ENCODE measurements at places on chromosomes 3 and 15.
A peak's percentile ranks its signal among the peaks of the same experiment; 100 is the strongest.

DNA sequence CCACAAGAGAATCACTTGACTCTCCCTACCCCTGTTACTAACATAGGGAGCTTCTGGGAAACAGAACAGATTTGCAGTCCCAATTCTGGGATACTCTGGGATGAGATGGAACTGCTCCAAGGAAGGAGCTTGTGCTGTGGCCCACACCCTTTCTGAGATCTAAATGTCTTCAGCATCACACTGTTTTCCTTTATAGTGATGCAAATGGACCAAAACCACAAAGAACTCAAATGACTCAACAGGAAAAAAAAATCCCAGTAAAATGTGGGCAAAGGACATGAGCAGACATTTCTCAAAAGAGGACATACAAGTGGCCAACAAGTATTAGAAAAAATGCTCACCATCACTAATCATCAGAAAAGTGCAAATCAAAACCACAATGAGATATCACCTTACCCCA is 155.6 kb downstream of the NECTIN3 start:
- DNase-seq = no peak

- no peak for DNase-seq
Observed at GRCh38 chr15:101437209-101437608, 52.3 kb downstream of the PCSK6 start.

GRCh38 chr3:117603097-117603496 is 893.5 kb downstream of the TUSC7 start:
- DNase-seq = no peak

DNA sequence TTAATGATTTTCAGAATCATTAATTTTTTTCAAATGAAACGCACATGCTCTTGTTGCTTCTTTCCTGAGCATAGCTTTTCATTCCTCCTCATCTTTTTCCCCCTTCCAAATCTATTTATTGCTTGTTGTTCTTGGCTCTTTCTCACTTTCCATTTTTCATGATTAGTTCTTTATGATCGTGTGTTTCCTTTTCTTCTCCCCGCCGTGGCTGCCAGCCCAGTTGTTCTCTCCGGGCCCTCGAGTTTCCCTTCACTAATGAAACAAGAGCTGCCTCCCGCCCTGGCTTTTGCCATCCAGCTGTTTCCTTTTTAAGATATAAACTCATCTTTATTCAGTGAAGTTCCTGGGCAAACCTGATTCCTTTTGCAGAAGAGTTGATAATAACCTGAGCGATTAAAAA is 170.2 kb upstream of the NR2F2 start:
- DNase-seq = peak; percentile 23

- DNase-seq = peak; percentile 76
Observed at GRCh38 chr15:40104865-40105516, 3.7 kb downstream of the BMF start.

- DNase-seq = peak; percentile 90
Observed at GRCh38 chr3:193095366-193095765, 145.7 kb upstream of the PLAAT1 start.

DNA sequence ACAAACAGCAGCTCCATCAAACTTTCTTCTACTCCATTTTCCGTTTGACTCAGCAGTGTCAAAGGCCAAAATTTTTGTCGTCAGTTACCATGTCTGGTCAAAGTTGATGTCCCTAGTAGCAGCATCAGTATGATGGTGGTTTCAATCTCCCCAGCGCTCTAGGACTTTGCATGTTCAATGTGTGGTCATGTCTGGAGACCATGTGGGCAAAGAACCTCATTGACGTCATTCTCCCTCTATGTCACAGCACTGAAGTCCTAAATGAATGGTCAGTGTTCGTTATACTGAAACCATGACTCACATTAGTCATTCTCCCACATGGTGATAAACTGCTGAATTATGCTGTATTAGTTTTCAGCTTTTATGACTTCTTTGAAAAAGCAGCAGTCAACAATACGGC is 23.2 kb downstream of the SHC4 start:
- no peak for DNase-seq

GRCh38 chr15:73684581-73685455 is 635 bp downstream of the CD276 start:
- no peak for DNase-seq

GRCh38 chr15:53447742-53448141 is 311.7 kb downstream of the WDR72 start:
- no peak for DNase-seq

GRCh38 chr15:38668898-38669391 is 104.3 kb upstream of the RASGRP1 start:
- no peak for DNase-seq

DNA sequence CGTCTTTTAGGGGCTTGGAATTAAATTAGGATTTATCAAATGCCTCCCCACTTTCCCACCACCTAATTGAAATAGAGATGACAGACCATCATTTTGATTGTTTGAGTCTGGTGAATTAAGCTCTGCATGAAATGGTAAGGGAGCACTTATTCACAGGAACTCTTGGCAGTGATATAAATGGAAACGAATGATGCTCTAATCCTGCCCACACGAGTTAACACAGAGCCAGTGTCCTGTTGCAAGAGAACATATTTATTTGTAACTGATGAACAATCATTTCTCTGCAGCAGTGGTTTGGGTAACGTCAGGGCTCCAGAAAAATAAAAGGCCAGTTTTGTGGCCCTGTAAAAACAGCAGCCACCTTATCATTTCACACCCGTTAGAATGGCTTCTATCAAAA is 163.3 kb downstream of the FEZF2 start:
- DNase-seq = no peak

DNA sequence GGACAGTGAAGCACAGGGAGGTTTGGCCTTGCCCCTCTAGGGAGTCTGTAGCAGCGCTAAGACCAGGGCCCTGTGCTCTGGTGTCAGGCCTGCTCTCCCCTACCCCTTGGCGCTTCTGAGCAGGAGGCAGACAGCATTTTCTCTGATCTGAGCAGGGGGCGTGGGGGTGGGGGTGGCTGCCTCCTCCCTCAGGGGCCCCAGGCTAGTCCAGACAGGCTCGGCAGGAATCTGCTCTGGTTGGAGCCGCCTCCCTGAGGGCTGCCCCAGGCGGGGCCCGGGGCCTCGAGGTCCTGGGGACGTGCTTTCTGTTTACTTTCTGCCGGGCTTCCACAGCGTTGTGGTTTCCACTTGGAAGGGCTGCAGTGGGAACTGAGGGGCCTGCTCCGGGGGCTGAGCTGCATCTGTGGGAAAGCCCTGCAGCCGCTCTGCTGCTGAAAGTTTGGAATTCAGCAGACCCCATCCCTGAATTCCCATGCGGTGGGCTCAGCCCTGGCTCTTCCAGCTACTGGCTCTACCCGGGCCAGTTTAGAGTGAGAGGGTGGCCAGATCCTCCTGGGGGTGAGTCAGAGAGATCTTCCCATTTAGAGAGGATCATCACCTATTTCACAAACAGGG is 105.4 kb downstream of the LINGO1 start:
- no peak for DNase-seq

- no peak for DNase-seq
Observed at GRCh38 chr3:34106379-34106778, 307.9 kb downstream of the PDCD6IP start.

DNA sequence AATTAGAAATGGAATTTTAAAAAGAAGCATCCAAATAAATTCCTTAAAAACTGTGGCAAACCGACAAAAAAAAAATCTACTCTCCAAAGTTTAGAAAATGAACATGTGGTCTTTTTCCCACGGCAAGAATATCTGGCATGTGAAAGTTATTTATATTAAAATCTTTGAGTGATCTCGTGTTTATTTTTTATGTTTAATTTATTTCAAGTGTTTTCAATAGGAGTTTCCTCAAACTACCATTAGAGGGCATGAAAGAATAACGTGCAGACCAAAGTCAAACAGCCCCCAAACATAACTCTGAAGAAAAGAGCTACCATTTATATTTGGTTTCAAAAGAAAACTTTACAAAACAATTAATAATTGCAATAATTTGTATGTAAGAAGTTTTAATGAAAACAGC is 286.4 kb downstream of the ZIC4 start:
- DNase-seq = no peak

GRCh38 chr15:39114690-39115378 is 466.0 kb upstream of the THBS1 start:
- DNase-seq = no peak

DNA sequence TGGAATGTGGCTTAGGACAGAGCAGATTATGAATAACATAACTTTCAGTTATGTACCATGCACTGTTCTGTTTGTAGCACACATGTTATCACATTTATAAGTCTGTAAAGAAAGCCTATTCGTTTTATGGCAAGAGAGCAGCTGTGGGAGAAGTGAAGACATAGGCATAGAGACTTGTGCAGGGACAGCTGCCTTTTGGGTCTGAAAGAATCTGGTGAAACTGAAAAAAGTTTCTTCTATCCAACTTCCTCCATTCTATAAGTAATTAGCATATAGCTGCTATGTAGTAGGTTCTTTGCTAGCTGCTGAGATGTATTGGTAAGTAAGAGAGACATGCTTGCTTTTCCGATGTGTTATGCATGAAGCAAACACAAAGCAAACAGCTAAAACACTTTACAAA is 1095.4 kb upstream of the CADM2 start:
- DNase-seq = no peak

- no peak for DNase-seq
Observed at GRCh38 chr3:84245789-84246188, 713.0 kb upstream of the CADM2 start.
